AG04450 (cell line): ENCODE measurements at places on chromosomes 13 and 19.

GRCh38 chr13:109771926-109772325 lies 14.5 kb downstream of the IRS2 start:
- no peak for DNase-seq

GRCh38 chr13:52903320-52903719 lies 54.9 kb upstream of the PCDH8 start:
- DNase-seq: no peak

DNA sequence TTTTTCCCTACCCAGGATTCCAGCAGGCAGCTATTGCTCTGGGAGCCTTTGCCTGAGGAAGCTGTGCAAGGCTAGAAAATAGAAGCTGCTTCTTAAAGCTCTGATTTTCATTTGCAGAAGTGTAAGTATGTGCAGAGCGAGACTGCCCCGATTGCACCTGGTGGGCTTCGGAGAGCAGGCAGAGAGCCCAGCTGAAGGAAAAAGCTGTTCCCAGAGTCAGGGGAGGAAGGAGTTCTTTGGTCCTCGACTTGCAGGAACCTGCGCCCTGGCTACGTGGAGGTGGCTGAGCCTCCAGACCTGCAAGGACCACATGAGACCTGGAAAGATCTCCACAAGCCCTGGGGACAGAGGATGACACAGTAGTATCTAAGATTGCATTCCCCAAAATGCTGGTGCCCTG lies 235.0 kb upstream of the ARGLU1 start:
- no peak for DNase-seq

DNA sequence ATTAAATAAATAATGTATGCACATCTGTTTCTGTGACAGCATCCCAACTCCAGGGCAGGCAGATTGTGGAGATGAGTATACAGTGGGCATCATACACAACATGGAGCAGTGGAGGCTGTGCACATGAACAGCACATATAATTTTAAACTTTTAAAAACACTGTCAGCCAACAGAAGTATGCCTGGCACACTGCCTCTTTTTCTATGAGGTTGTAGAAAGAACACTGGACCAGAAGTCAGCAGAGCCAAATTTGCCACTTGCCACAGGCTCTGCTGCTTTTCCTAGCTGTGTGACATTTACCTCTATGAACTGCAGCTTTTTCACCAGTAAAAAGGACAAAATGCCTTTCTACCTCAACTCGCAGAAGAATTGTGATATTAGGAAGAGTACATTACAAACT lies 118.7 kb downstream of the FRY start:
- DNase-seq: no peak

GRCh38 chr19:4121273-4121612 lies 2.7 kb downstream of the MAP2K2 start:
- DNase-seq: no peak

- DNase-seq: no peak
Measured at GRCh38 chr13:111042661-111043226, 72.4 kb upstream of the ARHGEF7 start.

DNA sequence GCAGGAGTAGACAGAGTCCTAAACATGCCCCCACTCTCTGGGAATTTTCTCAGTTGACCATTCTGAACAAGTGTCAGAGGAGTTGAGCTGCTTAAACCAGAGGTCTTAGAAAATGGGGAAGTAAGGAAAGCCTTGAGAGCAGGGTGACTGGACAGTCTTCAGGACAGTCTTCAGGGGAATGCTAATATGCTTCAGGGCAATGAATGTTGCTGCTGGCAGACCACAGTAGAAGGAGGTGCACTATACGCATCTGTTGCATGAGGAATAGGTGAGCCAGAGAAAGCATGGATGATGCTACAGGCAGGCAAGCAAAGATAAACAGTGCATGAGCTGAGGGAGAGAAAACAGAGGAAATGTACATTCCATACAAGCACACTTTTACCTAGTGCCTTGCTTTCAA lies 196.6 kb upstream of the GPR12 start:
- DNase-seq: no peak

GRCh38 chr13:29902632-29903305 lies 52.4 kb upstream of the UBL3 start:
- no peak for DNase-seq

DNA sequence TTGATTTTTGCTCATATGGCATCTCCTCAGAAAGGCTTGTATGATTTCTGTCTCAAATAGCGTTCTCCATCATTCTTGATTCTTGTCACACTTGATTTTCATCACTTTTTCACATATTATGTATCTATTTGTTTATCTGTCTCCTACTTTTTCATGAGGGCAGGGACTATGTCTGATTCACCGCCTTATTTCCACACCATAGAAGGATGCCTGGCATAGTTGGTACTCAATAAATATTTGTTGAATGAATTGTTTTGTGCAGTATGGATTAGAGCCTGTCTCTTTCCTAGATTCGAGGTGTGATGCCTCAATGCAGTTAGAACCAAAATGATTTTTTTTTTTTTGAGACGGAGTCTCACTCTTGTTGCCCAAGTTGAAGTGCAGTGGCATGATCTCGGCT lies 12.1 kb downstream of the SAE1 start:
- DNase-seq: no peak

DNA sequence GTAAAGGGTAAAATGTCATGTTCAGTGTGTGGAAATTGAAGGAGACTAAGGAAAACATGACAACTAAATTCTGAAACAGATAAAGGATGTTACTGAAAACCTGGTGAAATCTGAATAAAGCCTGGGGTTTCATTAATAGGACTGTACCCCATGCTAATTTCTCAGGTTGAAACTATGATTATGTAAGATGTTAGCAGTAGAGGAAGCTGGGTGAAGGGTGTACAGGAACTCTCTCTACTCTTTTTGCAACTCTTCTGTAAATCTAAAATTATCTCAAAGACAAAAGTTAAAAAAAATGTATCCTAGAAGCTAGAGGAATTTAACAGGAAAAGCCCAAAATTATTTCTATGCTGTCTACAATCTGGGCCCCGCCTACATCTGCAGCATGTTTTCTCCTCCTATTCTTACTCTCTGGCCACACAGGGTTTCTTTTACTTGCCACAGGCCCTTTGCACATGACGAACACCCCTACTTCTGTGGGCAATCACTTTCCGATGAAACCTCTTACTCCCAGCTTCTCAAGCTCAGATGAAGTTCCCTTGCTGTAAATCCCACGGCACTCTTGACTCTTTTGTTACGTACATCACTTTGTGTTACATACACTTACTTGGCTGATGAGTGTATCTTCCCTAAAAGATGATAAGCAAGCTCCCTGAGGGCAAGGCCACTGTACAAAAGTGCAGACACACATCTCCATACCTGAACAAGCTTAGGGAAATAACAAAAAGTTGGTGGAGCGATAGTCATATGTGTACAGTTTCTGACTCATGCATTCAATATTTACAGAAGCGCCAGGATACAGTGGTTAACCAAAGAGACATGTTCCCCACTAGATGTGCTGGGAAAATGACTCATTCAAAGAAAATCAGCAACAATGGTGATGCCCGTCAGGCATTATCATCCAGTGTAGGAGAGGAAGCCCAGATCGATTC lies 32.6 kb downstream of the RUBCNL start:
- peak; percentile 65 for DNase-seq

DNA sequence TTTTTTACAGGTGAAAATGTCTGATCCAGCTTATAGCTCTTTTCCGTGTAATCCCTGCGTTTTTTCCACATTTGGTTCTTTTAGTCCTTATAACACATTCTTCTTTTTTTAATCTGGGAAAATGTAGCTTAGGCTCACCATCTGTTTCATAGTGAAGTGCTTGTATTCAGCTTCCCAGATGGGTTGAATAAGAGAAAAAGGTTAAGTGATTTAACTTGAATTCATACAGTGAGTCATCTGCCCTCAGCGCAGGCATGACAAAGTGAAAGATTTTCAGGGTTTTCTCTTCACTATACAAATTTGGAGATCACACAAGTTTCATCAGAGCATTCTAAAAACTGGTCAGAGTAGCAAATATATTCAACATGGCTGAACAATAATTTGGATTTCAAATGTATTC lies 224.8 kb downstream of the SPRY2 start:
- peak; percentile 49 for DNase-seq

DNA sequence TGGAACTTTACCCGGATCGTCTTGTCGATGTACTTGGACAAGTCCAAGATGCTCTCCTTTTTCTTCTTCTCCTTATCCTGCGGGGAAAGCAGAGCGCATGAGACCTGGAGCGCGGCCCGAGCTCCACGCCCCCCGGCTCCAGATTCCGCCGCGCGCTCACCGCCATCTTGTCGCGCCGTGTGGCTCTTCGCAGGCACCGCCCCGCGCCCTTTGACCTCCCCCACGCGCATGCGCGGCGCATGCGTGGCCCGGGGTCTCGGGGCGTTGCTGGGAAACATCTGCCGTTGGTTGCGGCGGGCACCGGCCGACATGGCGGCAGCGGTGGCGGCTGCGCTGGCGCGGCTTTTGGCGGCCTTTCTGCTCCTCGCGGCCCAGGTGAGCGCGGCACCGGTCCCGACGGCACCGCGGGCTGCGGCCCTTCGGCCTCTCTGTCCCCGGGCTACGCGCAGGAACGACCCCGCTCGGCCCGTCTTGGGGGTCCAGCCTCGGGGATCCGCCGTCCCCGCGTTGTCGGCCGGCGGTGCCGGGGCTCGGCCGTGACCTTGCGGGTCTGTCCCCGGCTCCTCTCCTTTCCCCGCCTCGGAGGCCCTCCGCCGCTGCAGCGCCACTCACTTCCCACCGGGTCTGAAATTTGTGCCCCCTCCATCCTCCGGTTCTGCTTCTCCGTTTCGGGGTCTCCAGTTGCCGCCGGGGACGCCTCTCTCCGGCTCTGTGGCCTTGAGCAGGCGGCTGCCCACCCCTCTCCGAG lies at the start of the genes LSM7 and SPPL2B:
TSS of gene LSM7 (minus strand) at position 186 of the 748 bp plus-strand sequence. CDS start at position 166, 20 bp downstream.
TSS of gene SPPL2B (plus strand) at position 284 of the 748 bp plus-strand sequence. CDS start at position 310, 26 bp downstream.
- DNase-seq: peak; percentile 48

- DNase-seq: no peak
Measured at GRCh38 chr19:21580101-21580500, 74.7 kb downstream of the ZNF429 start.

DNA sequence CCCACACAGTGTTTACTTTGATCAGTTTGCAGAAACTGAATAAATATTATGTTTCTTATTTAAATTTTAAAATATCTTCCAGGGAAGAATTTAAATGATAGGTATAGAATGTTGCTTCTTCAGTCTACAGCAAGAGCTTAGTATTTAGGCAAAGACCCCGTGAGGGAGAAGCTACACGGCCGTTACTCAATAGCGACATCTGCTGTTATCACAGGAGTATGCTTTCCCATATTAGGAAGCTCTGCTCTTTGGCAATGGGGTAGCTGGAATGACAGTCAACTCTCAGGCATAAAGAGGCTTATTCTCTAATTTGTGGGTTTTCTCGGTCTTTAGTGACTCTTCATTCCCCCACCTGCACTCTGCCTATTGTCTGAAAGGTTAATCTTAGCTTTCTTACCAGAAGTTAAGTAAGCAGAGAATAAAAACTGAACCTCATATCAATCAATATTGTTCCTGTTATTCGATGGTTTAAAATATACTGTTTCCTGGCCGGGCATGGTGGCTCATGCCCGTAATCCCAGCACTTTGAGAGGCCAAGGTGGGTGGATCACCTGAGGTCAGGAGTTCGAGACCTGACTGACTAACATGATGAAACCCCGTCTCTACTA lies 13.2 kb upstream of the LHFPL6 start:
- peak; percentile 33 for DNase-seq

DNA sequence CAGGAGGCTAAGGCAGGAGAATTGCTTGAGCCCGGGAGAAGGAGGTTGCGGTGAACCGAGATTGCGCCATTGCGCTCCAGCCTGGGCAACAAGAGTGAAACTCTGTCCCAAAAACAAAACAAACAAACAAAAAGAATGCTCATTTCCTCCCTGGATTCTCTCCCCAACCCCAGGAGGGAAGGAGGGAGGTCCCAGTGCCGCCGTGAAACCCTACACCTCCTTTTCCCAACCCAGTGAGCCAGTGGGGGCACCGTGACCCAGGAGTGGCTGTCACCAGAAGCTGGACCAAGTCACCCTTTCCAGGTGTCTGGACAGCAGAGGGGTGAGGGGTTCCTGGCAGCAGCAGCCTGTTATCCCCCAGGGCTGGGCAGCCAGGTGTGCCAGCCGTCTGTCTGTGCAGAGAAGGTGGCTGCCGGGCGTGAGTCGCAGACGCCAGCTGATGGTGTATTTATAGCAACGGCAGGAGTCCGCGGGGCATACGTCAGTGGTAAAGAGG lies 23.5 kb downstream of the NFIC start:
- no peak for DNase-seq

DNA sequence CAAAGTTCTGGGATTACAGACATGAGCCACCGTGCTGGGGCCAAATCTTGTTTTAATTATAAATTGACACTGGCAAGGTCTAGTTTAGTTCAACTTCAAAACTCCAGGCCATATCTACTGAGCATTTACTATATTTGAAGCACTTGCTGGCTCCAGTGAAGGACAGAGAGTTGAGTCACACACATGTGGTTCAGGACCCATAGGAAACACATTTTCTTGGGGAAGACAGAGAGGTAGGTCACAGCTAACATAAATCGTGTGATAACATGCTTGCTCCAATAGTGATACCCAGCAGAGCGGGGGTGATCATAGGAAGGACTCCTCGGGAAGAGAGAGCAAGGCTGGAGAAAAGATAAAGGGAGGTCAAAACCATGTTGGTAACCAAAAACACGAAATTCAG lies 170.6 kb upstream of the TSC22D1 start:
- no peak for DNase-seq

GRCh38 chr19:51333836-51334460 lies 8.0 kb downstream of the VSIG10L start:
- no peak for DNase-seq

- DNase-seq: peak; percentile 65
Measured at GRCh38 chr19:6076675-6077463, 33.4 kb downstream of the RFX2 start.

- DNase-seq: no peak
Measured at GRCh38 chr19:10288662-10289166, 1.0 kb upstream of the ICAM5 start.

DNA sequence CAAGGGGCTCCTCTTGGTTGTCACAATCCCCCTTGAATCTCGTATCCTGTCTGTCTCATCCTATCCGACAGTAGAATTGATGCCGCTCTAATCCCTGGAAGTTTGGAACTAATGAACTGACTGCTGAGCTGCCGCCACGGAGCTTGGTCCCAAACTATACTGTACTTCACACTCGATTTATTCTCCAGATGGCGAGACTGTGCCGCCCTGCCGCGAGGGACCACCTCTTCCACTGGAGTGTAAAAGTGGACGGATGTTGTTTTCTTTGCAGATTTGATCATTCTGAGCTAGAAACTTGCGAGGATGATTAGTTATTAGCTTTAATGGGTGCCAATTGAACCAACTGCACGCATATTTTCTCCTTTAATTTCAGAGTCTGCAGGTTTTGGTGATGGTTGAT lies 117.2 kb downstream of the ZIC5 start:
- no peak for DNase-seq

- DNase-seq: no peak
Measured at GRCh38 chr13:33931397-33932311, 113.7 kb downstream of the RFC3 start.
